ENCODE measurements at places on chromosomes 12 and 14.

- no peak for DNase-seq
Observed at GRCh38 chr12:8958066-8958465, 8.6 kb upstream of the M6PR start.

- no peak for DNase-seq
Observed at GRCh38 chr14:64826845-64827244, 52.9 kb downstream of the SPTB start.

- DNase-seq = no peak
Observed at GRCh38 chr12:117599849-117600248, 238.4 kb upstream of the NOS1 start.

DNA sequence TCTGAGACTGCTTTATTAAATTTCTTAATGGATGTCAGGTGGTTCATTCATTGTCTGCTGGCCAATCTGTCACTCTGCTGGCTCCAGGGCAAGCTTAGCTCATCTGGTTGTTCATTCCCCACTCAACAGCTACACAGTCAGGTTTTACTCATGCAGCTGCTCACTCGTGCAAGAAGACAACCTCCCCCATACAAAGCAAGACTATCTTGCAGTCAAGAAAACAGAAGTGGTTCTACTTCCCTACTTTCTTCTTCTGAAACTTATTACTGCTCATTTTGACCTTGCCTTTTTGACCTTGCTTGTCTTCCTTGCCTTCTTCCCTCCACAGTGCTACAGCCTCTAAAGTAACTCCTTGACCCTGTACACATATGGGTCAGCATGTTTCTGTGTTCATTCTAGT, 277.9 kb downstream of the SSPN start:
- DNase-seq = no peak

GRCh38 chr14:26773906-26774593, 176.2 kb upstream of the NOVA1 start:
- no peak for DNase-seq

DNA sequence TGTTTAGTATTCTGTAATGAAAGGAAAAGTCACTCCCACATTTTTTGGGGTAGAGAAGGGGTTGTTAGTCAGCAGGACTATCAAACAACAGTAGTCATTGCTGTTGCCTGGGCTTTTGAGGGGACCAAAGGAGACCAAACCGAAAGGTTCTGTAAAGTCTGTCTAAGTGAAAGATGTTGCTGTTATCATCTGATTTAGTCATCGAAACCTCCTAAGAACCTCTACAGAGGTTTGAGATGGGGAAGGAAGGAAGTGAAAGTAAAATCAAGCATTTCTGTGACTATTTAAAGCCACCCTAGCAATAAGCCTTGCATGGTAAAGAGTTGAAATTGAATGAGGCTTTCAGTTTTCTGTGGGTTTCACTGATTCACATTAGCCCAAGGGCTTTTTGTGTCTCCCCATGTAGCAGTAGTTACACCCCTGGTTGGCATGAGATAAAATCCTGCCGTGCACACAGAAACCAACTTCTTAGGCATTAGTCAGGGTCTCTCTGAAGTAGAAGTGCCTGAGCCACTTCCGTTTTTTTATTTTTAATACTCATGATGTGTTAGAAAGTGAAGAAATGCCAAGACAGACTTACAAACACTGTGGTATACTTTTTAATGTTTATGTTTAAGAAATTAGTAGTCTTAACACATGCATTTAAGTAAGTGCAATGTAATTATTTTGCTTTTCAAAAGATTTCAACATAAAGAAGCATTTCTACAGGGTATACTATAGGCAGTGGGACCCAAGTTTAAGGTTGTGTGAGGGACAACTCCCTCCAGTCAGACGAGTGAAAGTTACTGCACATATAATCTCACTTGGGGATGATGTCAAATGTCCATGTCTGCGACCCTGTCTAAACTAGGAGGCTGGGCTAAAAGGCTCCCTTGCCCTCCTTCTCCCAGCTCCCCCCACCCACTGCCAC, 50.4 kb downstream of the DYRK2 start:
- DNase-seq = no peak

- no peak for DNase-seq
Observed at GRCh38 chr12:10126413-10126812, 3.6 kb downstream of the CLEC7A start.

DNA sequence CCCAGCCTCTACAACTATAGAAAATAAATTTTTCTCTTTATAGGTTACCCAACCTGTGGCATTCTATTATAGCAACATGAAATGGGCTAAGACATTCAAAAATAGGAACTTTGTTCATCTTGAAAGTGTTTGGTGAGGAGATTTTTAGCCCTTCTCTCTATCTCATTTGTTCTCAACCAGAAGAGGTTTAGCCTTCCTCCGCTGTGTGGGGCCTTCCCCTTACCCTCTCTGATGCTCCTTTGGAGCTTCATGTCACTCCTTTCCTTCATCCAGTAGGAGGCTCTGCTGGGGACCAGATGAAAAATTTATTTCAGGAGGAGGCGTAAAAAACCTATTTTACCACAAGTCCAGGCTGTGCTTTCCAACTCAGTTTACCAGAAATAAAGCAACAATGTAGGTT, 94.1 kb downstream of the RTN1 start:
- DNase-seq = no peak

GRCh38 chr14:50790589-50790988, 40.4 kb downstream of the NIN start:
- DNase-seq = no peak

GRCh38 chr14:98022541-98023520, 1225.6 kb downstream of the VRK1 start:
- no peak for DNase-seq

- DNase-seq = no peak
Observed at GRCh38 chr12:61098031-61098580, 1162.1 kb upstream of the USP15 start.

DNA sequence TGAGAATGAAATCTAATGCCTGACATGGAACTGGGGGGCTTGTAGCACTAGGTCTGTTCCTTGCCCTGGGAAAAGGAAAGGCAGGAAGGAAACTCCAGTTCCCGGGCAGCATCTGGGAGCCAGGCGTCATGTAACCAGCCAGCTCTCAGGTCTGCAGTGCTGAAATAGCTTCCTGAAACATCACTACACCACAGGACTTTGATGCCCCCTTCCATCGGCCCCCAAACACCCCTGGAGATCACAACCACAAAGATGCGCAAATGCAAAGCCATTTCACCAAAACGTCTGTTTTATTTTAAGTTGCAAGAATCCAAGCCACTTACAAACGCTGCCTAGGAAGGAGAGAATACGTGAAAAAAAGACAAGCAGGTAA, 40.9 kb downstream of the KCTD10 start:
- DNase-seq = no peak

GRCh38 chr14:63542231-63542999, 762 bp downstream of the PPP2R5E start:
- no peak for DNase-seq

GRCh38 chr14:101132588-101132987, 229.1 kb upstream of the RTL1 start:
- no peak for DNase-seq

DNA sequence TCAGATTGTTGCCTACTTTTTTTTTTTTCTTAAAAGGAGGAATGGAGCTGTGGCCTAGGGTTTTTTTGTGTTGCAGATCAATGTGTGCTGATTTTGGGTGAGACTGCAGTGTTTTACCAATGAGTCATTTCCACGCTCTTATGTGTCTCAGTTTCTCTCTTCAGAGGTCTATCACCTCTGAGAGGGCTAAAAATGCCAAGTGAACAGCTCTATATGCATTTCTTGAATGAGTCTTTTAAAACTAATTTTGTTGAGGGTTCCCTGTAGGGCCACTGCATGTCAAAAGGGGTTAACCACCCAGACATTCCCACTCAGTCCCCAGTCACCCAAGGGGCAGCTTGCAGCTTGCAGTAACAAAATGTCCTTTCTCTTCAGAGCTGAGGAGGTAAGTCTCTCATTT, 24.3 kb upstream of the GLIPR1L2 start:
- DNase-seq = no peak

DNA sequence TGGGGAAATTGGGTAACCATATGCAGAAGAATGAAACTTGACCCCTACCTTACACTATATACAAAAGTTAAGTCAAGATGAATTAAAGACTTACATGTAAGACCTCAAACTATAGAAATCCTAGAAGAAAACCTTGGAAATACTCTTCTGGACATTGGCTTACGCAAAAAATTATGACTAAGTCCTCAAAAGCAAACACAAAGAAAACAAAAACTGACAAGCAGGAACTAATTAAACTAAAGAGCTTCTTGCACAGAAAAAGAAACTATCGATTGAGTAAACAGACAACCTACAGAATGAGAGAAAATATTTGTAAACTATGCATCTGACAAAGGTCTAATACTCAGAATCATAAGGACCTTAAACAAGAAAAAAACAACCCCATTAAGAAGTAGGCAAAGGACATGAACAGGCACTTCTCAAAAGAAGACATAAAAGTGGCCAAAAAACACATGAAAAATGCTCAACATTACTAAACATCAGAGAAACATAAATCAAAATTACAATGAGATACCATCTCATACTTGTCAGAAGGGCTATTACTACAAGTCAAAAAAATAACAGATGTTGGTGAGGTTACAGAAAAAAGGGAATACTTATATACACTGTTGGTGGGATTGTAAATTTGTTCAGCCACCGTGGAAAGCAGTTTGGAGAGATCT, 37.0 kb upstream of the CFAP54 start:
- DNase-seq = no peak

GRCh38 chr12:100170313-100170858, 27.7 kb upstream of the BLTP3B start:
- no peak for DNase-seq

- no peak for DNase-seq
Observed at GRCh38 chr14:52125885-52126284, 57.0 kb upstream of the NID2 start.

DNA sequence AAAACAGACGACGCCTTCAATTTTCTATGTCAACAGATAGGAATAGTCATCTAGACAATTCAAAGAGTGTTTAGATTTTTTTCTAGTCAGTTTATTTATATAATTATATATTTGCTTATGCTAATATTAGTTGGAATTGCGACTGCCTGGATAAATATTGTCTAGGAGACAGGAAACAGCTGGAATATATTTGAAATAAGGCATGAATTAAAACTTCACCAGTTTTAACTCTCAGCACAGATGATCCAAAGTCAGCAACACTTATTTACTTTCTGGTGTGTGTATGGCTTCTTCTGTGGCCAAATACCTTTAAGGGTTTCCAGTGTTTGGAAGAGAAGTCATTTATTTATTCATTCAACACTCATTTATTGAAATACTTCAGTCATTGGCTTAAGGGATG, 1215.4 kb upstream of the USP15 start:
- DNase-seq = no peak

DNA sequence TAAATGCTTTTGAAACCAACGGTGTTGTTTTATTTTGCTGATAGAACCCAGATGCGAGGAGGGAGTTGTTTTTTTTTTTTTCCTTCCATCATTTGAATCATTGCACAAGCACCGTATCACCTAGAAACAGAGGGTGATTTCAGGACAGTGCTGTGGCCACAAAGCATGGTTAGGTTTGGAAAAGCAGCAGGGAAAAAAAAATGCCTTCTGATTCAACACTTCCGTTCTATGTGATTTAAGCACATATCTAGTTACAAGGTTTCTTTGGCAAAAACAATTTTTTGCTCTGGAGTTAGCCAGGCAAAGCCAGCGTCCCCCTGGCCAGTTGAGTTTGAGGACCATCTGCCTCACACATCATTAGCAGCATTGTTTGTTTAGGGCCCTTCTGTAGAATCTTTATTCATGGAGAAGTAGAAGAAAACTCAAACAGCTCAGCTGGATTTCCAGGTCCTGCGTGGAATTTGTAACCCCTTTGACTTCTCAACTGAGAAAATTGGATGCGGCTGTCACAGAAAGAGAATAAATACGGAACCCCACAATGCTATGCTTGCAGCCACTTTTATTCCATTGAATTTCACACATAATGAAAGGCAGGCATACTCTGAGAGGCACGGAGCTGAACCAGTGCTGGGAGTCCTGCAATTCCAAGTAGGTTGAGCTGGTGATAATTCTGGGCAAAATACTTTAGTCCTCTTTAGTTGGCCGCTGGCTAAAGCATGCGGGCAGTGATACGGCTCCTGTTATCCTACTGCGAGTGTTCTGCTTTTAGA, 17.0 kb upstream of the WNT5B start:
- DNase-seq = no peak

Data from posterior cingulate gyrus (tissue), 11 donors.